ENCODE measurements at places on chromosomes 1 and 21.
A peak's percentile ranks its signal among the peaks of the same experiment; 100 is the strongest.

GRCh38 chr1:63010913-63011660 lies 227.2 kb downstream of the ATG4C start:
- no peak for DNase-seq

GRCh38 chr1:232012773-232013386 lies 386.3 kb downstream of the DISC1 start:
- no peak for DNase-seq

DNA sequence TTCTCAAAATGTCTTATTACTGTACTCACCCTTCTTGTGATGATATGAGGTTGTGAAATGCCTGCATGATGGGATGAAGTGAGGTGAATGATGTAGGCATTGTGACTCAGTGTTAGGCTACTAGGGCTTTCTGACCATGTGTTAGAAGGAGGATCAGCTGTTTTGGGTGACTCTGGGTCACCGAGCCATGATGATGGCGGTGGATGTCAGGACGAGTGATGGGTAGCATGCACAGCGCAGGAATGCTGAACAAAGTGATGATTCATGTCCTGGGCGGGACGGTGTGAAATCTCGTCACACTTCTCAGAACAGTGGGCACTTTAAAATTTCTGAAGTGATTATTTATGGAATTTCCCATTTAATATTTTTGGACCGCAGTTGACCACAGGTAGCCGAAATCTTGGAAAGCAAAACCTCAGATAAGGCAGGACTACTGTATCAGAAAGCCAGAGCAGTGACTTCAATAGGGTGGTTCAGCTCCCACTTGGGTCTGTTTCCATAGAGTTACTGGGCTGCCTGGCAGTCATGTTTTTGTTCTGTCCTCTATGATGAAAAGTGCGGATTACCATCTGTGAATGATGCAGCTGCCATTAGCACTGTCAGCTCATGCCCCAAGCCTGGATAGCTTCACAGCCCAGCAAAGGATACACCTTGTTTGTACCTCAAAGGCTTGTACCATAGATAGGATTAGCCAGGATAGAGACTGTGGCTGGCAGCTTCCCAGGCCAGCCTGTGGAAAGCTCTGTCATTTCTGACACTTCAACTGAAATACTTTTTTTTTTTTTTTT lies 26.6 kb downstream of the IL6R start:
- no peak for DNase-seq

GRCh38 chr1:2639203-2639602 lies 6.4 kb upstream of the MMEL1 start:
- no peak for DNase-seq

DNA sequence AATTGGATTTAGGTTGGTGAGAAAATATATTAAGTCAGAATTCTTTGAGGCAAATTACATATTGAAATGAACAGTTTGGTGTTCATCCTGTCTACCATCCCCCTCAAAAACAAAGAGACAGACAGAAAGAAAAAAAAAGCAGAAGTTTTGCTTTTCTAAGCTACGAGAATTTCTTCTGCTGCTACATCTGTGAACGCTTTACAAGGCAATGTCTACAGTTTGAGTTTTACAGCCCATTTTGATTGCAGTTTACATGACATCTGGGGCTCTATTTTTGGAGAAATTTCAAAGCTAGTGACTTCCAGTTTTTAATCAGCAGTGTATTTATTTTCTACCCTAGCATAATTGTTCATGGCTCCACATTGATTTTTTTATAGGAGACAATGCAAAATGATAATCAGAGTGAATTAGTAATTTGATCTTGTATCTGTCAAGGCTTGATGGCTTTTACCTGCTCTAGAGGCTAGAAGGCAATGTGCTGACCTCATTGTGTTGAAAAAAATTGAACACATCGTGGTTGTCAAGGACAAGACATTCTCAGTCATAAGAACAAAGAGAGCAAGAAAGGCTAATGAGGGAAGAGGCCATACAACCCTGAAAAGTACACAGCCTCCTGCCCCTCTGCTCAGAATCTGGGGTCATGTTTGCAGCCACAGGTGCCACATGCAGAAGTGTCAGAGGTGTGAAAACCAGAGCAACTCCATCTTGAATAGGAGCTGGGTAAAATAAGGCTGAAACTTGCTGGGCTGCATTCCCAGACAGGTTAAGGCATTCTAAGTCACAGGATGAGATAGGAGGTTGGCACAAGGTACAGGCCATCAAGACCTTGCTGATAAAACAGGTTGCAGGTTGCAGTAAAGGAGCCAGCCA lies 201.0 kb upstream of the CAMK1G start:
- no peak for DNase-seq

GRCh38 chr1:159869173-159869572 lies 6.7 kb upstream of the VSIG8 start:
- DNase-seq, result no peak

GRCh38 chr21:26194811-26195251 lies 24.3 kb upstream of the APP start:
- no peak for DNase-seq

GRCh38 chr1:33258788-33259274 lies 2.5 kb downstream of the ZNF362 start:
- no peak for DNase-seq

- no peak for DNase-seq
These were observed 133.3 kb upstream of the C1orf105 start for GRCh38 chr1:172287208-172287607.

DNA sequence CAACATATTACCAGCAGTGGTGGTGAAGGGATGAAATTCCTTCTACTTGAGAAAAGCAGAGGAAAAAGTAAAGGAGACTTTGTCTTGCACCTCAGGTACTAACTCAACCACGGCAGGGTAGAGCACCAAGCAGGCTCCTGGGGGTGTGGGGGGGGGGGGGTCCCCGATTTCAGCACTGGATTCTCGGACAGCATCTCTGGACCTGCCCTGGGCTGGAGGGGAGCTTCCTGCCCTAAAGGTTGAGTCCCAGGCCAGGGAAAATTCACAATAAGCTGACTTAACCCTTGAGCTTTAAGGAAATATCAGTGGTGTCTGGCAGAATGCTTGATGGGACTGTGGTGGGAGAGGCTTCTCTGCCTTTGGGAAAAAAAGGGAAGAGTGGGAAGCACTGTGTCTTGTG lies 233.2 kb upstream of the CXADR start:
- no peak for DNase-seq

GRCh38 chr1:116954440-116954839 lies 44.7 kb downstream of the PTGFRN start:
- no peak for DNase-seq

DNA sequence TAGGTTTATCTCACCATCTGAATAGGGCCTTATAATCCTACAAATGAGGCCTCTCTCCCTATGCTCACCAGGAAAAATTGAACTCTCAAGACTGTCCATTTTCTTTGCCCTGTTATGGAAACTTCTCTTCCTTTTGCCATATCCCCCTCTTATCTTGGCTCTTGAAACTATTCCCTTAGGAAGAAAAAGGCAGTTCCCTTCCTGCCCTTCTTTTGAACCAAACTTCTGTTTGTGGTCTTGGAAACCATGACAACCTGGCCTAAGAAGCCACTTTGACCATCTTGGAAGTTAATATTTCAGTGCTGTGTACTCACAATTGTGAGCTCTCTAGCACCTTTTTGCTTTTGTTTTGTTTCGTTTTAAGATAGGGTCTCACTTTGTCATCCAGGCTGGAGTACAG lies 40.0 kb downstream of the ATP2B4 start:
- DNase-seq, result no peak

DNA sequence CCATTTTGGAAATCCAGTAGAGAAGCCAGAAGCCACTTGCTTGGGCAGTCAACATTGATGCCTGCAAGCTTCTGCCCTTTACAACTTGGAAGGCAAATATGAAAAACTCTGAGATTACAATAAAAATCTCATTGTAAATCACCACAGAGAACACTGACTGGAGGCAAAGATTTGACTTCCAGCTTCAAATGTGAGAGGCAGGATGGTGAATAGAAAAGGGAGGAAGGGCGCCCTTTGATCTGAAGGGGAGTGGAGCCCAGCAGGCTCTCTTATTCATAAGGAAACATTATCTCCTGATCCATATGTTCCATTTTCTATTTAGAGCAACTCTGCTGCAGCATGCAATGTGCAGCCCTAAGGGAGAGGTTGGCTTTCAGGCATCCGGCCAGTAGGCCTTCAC lies 348.3 kb downstream of the AJAP1 start:
- DNase-seq, result no peak

DNA sequence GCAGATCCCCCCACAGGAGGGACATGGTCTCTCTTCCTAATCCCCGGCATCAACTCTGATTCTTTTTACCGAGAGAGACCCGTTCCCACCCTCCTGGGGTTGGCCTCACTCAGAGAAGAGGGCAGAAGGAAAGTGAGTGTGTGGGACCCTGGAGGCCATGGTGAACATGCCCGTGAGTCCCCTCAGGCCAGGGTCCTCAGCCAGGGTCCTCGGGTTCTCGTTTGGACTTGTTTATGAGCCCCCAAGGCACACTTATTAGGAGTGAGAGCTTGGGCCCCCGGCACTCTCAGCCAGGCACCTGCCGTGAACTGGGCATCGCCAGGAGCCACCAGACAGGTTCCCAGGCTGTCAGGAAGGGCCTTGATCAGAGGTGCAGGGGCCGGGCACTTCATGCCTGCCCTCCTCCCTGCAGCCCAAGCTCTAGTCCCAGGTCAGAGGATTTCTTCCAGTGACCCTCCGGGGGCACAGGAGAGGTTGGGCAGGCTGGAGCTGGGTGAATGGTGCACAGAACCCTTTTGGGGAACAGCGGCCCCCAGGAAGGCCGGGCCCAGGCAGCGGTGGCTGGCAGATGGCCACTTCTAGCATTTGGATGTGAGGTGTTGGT lies 122.6 kb downstream of the CRYAA start:
- DNase-seq, result no peak

- DNase-seq, result no peak
These were observed 13.8 kb downstream of the EPHX4 start for GRCh38 chr1:92043621-92044020.

DNA sequence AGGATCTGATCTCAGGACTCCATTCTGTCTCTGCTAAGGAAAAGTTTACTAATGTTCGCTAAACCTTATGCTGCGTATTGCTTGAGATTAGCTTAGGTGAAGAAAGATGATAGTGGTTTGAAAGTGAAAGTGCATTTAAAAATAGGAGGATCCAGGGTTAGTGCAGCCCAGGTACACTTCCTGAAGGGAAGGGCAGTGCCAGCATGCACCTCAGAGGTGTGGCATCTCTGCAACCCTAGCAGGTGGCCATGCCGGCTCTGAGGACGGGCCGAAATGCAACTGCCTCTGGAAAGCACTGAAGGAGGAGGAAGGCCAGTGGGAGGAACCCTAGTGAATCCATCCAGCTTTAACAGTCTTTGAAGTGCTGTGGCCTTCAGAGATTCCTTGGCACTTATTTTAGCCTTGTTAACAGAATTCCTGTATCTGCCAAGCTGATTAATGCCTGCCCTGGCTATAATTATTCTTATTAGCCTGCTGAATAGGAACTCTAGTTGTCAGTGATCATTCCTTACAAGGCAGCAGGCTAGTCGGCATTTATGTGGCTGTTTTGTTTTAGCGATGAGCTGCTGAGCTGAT lies 5.5 kb downstream of the PTGFRN start:
- DNase-seq, result no peak

- no peak for DNase-seq
These were observed 15.9 kb downstream of the ESPN start for GRCh38 chr1:6440198-6441126.

DNA sequence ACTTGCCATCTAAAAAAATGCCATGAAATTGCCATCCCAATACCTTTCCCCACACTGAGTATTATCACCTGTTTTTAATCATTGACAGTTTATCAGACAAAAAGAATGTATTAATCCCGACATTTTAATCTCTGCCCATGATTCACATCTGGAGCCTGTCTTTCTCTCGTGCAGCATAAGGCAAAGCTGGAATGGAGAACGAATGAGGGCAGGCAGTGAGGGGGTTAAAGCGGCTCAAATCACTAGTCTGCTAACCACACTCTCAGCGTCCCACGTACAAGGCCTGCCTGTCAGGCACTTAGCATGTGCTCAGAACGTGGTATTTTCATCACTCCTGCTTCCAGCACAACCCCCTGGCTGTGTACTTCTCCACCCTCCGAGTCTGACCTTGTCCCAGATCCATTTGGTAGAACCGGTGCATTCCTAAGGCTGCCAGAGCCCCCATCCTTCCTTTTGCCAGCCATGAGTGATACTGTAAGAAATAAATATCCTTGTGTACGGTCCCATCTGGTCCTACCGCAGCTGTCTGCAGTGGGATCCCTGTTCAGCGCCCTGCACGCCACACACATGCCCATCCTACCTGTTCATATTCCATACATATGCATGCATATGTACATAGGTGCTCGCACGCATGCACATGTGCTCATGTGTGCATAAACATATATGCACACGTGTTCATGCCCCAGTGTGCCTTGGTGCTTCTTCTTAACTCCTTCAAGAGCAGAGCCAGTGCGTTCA lies 34.6 kb upstream of the FHAD1 start:
- no peak for DNase-seq

DNA sequence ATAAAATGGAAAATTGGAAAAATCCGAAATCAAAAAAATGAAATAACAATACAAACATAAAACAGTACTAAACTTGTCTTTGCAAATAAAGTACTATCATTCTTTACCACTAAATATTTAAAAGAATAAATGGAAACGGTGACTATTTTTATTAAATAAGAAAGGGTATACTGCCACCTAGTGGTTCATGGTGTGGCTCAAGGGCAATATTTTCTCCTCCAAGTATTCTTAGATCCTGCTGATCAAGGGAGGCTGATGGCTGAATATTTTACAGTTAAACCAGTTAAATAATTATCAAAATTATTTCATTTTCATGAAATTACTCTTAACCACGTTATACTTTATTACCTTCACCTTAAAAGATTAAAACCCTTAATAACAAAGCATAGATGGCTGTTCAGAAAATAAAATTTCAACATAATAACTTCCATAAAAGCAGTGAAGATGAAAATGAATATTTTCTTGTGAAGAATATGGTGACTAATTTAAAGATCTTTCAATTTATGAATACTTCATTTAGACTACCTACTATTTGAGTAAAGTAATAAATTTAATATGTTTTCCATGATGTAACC lies 1793.9 kb downstream of the NCAM2 start:
- DNase-seq, result no peak

- DNase-seq, result no peak
These were observed 8.6 kb upstream of the IL20 start for GRCh38 chr1:206856674-206857464.

GRCh38 chr1:24091971-24092482 lies 19.9 kb downstream of the MYOM3 start:
- DNase-seq, result no peak

- no peak for DNase-seq
These were observed 27.2 kb downstream of the NIPAL3 start for GRCh38 chr1:24442764-24443163.

- peak; percentile 69 for DNase-seq
These were observed 47.1 kb downstream of the STX6 start for GRCh38 chr1:180975551-180975950.
